ENCODE measurements at places on chromosomes 6 and 20.

DNA sequence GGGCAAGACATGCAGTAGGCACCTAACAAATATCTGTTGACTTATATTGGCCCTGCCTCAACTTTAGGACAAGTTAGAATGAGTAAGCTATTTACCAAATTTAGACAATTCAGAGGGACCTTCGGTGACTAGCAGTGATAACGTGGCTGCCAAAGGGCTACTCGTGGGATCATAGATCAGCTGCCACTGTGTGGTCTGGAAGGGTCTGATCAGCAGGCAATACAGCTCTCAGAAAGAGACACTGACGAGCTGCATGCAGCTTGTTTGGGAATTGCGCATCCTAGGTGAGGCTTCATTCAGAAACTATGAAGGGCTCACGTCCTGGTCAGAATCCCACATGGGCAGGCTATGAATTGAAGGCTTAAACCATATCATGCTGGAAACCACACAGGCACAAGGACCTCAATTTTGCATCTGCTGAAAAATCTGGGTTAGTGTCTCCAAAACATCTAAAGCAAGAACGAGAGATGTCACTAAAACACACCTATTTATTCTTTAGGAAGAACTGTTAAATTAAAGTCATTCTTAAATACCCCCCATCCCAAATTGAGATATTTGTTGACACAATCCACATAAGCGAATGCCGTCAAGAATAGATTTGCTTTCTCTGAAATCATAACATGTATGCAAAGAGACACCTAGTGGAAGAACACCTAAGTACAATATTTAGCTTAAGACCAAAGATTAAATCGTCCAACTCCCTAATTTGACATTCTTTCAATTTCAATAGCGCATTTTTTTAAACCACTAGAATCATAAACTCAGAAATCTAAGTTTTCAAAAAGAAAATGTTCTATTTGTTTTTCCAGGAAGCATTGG is 79.6 kb downstream of the IPCEF1 start:
- no peaks in the 10 kb centered on the region for H3K4me1 ChIP-seq
- H3K4me3 ChIP-seq, result no peak overlapping the region
- no peaks in the 10 kb centered on the region for H3K27me3 ChIP-seq
- no peak for DNase-seq
- H3K36me3 ChIP-seq, result no peaks in the 10 kb centered on the region

DNA sequence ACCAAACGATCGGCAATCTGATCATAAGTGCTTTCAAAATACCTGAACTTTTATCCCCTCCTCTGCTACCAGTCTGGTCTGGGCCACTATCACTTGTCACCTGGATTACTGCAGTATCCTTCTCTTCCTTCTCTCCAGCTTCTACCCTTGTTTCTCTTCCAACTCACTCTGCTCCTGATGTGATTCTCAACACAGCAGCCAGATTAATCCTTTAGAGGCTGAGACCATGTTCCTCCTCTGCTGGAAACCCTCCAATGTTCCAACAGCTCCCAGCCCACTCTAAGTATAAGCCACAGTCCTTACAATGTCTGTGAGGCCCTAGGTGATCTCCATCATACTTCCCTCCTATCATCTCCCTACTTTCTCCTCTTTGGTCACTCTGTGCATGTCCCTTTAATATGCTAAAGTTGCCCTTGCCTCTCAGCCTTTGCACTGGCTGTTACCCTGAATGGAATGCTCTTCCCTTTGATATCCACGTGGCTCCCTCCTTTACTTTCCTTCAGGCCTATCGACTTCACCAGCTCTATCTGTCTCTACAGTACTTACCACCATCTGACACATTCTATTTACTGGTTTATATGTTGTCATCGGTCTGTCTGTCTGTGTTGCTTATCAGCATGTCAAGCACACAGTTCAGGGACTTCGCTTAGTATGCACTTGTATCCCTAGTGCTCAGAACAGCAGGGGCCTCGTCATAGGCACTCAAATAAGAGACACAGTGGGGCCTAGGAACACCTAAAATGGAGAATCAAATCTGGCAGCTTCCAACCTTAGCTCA is 35.0 kb upstream of the RNF24 start:
- no peaks in the 10 kb centered on the region for H3K36me3 ChIP-seq
- no peak overlapping the region for H3K4me3 ChIP-seq

DNA sequence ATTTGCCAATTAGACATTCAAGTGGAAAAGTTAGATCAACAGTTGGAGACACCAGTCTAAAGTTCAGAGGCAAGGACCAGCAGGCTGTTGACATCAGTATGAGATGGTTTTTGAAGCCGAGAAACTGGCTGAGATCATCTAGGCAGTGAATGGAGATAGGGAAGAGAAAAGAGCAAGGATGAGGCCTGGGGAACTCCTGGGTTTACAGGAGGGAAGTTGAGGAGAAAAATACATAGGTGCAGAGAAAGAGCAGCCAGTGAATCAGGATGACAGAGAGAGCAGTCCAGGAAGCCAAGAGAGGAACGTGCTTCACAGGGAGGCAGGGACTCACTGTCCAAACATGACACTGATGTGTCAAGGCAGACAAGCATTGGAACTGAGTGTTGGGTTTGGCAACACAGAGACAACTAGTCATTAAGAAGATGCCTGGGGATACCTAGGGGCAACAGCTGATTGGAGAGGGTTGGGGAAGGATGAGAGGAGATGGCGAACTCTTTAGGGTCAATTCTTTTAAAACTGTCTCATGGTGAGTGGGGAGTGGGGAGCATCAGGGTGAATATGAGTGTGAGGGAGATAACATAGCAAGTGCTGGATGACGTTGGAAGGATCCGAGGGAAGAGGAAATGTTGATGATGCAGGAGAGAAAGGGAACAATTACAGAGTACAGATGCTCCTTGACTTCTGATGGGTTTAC is 13.2 kb upstream of the SALL4 start:
- no peaks in the 10 kb centered on the region for H3K27me3 ChIP-seq
- DNase-seq, result no peak
- H3K36me3 ChIP-seq, result no peaks in the 10 kb centered on the region
- no peak overlapping the region for H3K4me3 ChIP-seq

DNA sequence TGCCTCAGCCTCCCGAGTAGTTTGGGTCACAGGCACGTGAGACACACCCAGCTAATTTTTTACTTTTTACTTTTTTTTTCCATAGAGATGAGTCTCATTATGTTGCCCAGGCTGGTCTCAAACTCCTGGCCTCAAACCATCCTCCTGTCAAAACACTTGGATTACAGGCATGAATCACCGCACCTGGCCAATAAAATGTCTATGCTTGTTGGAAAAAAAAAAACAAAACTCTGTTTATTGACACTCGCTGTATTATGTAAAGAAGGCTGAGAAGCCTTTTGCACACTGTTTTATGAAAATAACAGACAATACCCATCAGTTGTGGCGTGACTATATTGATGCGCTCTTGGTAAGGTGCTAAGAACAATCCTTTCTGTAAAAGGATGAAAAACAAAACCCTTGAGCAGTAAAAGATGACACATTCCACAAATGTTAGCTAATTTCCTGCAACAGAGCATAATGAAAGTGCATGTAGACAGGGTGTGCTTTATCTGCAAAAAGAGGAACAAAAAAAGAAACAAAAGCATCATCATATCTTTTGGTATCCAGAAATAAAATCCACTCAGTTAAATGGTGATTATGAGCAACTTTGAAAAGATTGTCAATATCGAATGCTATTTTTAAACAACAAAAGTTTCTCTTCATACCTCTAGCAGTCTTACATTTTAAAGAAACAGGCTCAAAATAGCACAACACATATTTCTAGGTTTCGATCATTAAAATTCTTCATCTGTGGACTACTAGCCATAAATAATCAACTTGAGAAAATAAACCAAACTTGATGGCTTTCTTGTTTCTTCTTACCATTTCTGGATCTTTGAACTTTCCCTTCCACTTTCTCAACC is 108.3 kb upstream of the PHACTR1 start:
- no peak overlapping the region for H3K27ac ChIP-seq
- no peaks in the 10 kb centered on the region for H3K36me3 ChIP-seq
- DNase-seq, result no peak
- H3K4me1 ChIP-seq, result no peaks in the 10 kb centered on the region
- no peak overlapping the region for H3K4me3 ChIP-seq
- no peaks in the 10 kb centered on the region for H3K27me3 ChIP-seq

DNA sequence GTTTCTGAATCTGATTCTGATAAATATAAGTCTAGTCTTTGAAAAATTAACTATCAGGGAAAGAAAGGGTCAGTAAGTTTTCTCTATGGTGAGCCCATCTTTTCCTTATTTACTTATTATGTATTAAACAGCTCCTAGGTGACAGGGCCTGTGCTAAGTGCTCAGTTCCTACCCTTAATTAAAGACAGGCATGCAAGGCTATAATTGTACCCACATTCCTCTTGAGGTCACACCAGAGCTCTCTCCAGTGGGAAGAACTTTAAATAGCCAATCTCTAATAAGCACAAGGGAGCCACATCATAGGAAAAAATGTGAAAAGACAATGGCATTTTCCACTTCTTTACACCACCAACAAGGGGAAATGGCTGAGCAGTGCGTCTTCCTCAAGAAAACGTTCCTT is 421.8 kb upstream of the SLC35B3 start:
- no peaks in the 10 kb centered on the region for H3K4me1 ChIP-seq
- H3K27me3 ChIP-seq, result no peaks in the 10 kb centered on the region
- H3K36me3 ChIP-seq, result no peaks in the 10 kb centered on the region
- no peak for DNase-seq
- H3K4me3 ChIP-seq, result no peak overlapping the region
- no peak overlapping the region for H3K27ac ChIP-seq

DNA sequence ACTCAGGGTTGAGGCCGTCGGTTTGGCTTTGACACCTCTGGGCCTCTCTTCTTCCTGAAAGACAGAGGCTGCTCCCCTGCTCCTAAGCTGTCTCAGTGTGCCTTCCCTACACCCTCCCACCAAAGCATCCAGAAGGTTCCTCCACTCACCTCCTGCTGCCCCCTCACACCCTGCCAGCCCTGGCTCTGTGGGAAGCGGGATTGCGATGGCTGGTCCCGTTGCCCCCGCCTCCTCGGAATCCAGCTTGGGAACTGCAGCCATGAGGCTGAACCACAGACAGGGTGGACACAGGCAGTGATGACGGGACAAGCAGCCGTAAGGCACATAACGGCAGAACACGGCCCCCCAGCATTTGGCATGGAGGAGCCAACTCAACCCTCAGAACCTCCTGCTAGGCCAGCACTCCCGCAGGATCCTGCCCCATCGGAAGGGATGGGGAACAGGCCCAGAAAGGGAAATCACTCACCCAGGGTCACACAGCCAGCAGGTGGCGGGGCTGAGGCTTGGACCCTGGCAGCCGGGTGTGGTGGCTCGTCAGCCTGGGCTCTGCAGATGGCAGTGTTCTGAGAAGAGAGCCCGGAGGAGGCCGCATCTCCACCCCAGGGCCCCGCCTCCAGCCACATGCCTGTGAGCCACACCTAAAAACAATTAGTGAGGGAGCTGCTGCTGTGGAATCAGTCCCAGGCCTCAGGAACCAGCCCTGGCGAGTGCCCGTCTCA is 139.6 kb downstream of the PHACTR3 start:
- H3K27ac ChIP-seq, result no peak overlapping the region
- H3K4me3 ChIP-seq, result no peak overlapping the region
- H3K4me1 ChIP-seq, result peaks cover 9% of the 10 kb centered on the region

DNA sequence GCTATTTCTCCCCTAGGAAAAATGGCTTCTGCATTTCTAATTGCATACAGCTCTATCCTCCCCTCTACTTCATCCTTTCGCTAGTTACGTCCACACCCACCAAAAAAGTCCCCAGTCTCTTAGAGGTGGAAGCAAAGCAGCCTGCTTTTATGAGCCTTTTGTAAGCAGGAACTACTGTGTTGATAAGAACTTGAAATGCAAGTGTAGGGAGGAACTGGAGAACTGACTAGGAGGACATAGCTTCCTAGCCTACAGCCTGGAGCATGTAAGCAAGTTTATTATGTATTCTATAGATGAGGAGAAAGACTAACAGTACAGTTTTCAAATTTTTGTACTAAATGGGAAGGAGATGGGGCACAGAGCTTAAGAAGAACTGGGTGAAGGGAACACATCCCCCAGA is 10.3 kb downstream of the ARHGAP18 start:
- no peak overlapping the region for H3K4me3 ChIP-seq
- peaks cover 22% of the 10 kb centered on the region for H3K4me1 ChIP-seq
- DNase-seq, result no peak
- H3K27me3 ChIP-seq, result no peaks in the 10 kb centered on the region
- no peak overlapping the region for H3K27ac ChIP-seq

GRCh38 chr6:163148451-163149278 is 265.9 kb upstream of the QKI start:
- DNase-seq, result peak; percentile 26
- no peak overlapping the region for H3K4me3 ChIP-seq
- H3K27me3 ChIP-seq, result no peaks in the 10 kb centered on the region
- no peaks in the 10 kb centered on the region for H3K36me3 ChIP-seq

- DNase-seq, result peak; percentile 77
- H3K4me3 ChIP-seq, result peak overlapping the region; percentile 67
- no peaks in the 10 kb centered on the region for H3K27me3 ChIP-seq
- H3K4me1 ChIP-seq, result peaks cover 25% of the 10 kb centered on the region
- H3K36me3 ChIP-seq, result no peaks in the 10 kb centered on the region
- H3K27ac ChIP-seq, result peak overlapping the region; percentile 94
These were observed 74.4 kb upstream of the CHD6 start for GRCh38 chr20:41692479-41693135.

- no peaks in the 10 kb centered on the region for H3K36me3 ChIP-seq
- peak; percentile 3 for DNase-seq
- no peak overlapping the region for H3K27ac ChIP-seq
- H3K4me1 ChIP-seq, result no peaks in the 10 kb centered on the region
- no peak overlapping the region for H3K4me3 ChIP-seq
These were observed 1195.9 kb upstream of the MAP3K7 start for GRCh38 chr6:91782802-91783201.

DNA sequence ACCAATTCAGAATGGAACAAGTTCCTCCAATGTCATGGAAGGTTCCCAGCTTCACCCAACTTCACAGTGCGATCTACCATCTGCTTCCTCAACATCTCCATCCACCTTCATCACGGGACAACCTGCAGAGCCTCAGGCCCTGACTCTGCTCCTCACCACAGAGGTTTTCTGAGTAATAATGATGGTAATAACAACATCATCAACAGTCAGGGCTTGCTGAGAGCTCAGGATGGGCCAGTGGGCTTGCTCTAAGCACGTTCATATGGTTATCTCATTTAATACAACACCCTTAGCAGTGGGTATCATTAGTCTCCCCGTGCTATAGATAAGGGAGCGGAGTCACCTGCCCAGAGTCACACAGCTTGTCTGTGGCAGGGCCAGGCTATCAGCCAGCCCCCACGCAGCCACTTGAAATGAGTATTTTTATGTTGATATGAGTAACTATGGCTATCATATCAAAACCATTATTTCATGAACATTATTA is 38.6 kb downstream of the PREX1 start:
- H3K36me3 ChIP-seq, result no peaks in the 10 kb centered on the region
- H3K4me1 ChIP-seq, result peaks cover 23% of the 10 kb centered on the region

GRCh38 chr6:142303176-142303533 is 1.3 kb downstream of the ADGRG6 start:
- H3K36me3 ChIP-seq, result no peaks in the 10 kb centered on the region
- no peaks in the 10 kb centered on the region for H3K4me1 ChIP-seq
- H3K27ac ChIP-seq, result no peak overlapping the region
- H3K27me3 ChIP-seq, result peaks cover 30% of the 10 kb centered on the region
- peak overlapping the region; percentile 57 for H3K4me3 ChIP-seq

- DNase-seq, result no peak
- no peaks in the 10 kb centered on the region for H3K27me3 ChIP-seq
- no peaks in the 10 kb centered on the region for H3K4me1 ChIP-seq
- no peak overlapping the region for H3K4me3 ChIP-seq
- no peaks in the 10 kb centered on the region for H3K36me3 ChIP-seq
These were observed 84.6 kb downstream of the TRDN start for GRCh38 chr6:123551939-123552707.

GRCh38 chr6:6981681-6982322 is 126.0 kb upstream of the RREB1 start:
- H3K4me1 ChIP-seq, result no peaks in the 10 kb centered on the region
- H3K27ac ChIP-seq, result no peak overlapping the region
- no peak overlapping the region for H3K4me3 ChIP-seq
- no peak for DNase-seq
- no peaks in the 10 kb centered on the region for H3K27me3 ChIP-seq
- no peaks in the 10 kb centered on the region for H3K36me3 ChIP-seq

Data from stomach (tissue), 19 donors.